ENCODE measurements at places on chromosomes 4 and X.
A peak's percentile ranks its signal among the peaks of the same experiment; 100 is the strongest.

GRCh38 chrX:83934220-83934619 lies 73.3 kb downstream of the CYLC1 start:
- no peak for DNase-seq

- peak; percentile 10 for DNase-seq
These were observed 8.3 kb upstream of the CD40LG start for GRCh38 chrX:136639506-136640176.

- no peak for DNase-seq
These were observed 315.3 kb downstream of the MAPK10 start for GRCh38 chr4:86044593-86044985.

- DNase-seq: peak; percentile 76
These were observed 76.7 kb downstream of the AFF1 start for GRCh38 chr4:87011340-87012034.

GRCh38 chr4:71272976-71273375 lies 65.8 kb upstream of the SLC4A4 start:
- no peak for DNase-seq

- DNase-seq: peak; percentile 76
These were observed 124.5 kb downstream of the NPNT start for GRCh38 chr4:106019771-106020170.

GRCh38 chr4:97396605-97397004 lies 746.7 kb downstream of the STPG2 start:
- no peak for DNase-seq

DNA sequence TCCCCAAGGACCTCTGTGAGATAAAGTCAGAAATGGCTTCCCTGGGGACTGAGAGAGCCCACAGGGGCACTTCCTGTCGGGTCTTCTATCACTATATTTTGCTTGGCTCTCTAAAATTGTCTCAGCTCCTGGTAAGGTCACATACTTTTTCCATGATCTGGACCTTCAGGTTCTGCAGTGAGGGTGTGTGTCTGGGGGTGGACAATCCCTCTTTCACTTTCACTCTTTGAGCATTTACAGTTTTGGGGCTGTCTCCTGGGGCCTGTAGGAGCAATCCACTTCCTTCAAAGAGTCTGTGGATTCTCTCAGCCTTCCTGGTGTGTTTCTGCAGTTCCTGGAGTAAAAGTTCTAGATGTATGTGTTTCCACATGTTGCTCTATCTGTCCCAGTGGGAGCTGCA lies 335.7 kb downstream of the FSTL5 start:
- DNase-seq: no peak

- DNase-seq: peak; percentile 35
These were observed 47.0 kb upstream of the MID1IP1 start for GRCh38 chrX:38754102-38754790.

- no peak for DNase-seq
These were observed 59.3 kb upstream of the SH3RF1 start for GRCh38 chr4:169330095-169330494.

DNA sequence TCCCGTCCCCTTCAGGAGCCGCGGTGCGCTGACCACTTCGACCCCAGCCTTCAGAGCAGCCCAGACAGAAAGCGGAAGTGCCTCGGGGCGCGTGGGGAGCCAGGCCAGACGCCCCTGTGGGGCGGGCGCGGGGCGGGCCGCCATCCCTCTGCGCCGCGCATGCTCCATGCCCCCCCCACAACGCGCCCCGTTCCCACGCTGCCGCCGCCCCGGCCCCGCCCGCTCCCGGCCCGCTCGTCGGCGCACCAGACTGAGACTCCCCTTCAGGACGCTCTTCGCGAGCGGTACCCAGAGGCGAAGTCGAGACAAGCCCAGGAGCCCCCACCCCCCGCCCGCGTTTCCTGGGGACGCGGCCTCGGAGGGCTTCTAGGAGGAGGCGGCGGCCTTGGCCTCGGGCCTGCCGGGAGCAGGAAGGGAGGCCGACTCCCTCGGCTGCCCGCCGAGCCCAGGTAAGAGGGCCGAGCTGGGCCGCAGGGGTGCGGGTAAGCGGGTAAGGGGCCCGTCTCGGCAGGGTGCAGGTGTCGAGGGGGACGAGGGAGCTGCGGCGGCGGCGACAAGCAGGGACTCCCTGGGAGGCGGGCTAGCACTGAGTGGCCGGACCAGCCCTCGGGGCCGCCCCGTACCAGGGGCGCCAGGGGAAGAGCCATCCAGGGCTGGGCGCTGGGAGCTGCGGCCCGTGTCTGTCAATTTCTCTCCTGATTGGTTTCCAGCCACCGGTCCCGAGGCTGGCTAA lies at the start of gene ZFP92:
TSS of gene ZFP92 (plus strand) at position 218 of the 733 bp plus-strand sequence. CDS start 6,851 bp downstream, outside the sequence.
- DNase-seq: peak; percentile 1

GRCh38 chrX:67734111-67734753 lies 190.4 kb downstream of the AR start:
- no peak for DNase-seq

- DNase-seq: no peak
These were observed 232.1 kb upstream of the F9 start for GRCh38 chrX:139298437-139298836.

DNA sequence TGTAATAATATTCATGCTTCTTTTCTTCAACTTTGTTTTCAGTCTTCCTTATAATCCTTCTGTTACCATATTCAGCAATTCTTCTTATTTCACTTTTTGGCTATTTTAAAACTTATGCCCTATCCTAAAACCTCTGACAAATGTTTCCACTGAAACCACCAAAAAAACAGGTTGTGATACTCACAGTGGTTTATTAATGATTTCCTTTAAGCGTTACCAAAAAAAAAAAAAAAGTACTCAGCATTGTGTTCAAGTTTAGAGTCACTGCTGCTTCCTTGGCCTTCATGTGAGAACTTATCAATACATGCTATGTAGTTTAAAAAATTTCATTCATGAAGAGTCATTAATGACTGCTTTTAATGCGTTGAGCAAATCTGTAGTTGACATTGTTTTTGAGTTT lies 35.4 kb upstream of the UGT2A3 start:
- no peak for DNase-seq

GRCh38 chr4:93409035-93409434 lies 419.5 kb upstream of the ATOH1 start:
- DNase-seq: no peak

DNA sequence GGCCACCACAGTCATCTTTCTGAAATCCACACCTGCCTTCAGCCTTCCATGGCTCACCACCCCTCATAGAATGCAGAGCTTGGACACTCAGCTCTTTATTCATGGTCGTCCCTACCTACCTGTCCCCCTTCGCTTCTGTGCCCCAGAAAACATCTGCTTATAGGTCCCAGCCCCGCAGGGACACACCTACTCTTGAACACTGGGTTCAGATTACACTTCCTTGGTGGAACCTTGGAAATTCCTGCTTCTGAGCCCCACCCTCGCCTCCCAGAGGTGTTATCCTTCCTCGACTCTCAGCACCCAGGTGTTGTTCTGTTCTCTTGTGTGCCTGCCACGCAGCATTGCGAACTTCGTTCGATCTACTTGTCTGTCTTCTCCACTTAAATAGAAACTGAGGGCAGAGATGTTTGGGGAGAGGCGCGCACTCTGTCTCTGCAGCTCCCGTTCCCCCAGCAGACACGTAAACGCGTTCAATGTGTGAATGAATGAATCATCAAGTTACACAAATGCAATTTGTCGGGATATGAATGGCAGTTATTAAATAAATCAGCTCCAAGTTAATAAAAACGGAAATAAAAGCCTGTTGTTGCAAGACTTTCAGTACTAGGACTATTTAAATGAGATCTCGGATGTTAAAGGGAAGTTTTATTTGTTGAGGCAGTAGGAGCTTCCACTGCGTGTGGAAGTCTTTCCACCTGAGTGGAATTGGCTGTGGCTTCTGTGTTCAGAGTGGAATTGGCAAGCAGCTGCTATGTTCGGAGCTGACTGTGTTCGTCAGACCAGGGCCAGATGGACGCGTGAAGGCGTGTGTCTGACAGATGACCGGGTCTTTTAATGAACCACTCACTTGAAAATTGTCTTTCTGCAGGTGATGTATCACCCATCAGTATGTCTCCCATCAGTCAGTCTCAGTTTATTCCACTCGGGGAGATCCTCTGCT lies 95.6 kb downstream of the STOX2 start:
- no peak for DNase-seq

DNA sequence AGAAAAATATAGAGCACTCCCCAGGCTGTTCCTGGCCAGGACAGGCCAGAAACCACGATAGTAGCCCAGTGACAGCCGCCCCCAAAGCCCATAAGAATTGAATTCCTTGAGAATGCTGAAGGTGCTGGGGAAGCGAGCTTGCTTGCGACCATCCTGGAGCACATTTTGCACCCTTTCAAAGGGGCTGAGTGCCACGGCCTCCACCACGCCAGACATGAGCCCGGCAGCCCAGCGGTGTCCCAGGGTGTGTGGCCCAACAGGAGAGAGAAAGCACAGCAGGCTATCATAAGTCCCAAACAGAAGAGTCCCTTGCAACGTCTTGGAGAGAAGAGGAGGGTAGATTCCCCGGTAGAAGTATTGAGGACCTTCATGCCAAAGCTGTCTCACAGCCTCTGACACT lies 7.6 kb upstream of the ZCCHC18 start:
- DNase-seq: no peak

DNA sequence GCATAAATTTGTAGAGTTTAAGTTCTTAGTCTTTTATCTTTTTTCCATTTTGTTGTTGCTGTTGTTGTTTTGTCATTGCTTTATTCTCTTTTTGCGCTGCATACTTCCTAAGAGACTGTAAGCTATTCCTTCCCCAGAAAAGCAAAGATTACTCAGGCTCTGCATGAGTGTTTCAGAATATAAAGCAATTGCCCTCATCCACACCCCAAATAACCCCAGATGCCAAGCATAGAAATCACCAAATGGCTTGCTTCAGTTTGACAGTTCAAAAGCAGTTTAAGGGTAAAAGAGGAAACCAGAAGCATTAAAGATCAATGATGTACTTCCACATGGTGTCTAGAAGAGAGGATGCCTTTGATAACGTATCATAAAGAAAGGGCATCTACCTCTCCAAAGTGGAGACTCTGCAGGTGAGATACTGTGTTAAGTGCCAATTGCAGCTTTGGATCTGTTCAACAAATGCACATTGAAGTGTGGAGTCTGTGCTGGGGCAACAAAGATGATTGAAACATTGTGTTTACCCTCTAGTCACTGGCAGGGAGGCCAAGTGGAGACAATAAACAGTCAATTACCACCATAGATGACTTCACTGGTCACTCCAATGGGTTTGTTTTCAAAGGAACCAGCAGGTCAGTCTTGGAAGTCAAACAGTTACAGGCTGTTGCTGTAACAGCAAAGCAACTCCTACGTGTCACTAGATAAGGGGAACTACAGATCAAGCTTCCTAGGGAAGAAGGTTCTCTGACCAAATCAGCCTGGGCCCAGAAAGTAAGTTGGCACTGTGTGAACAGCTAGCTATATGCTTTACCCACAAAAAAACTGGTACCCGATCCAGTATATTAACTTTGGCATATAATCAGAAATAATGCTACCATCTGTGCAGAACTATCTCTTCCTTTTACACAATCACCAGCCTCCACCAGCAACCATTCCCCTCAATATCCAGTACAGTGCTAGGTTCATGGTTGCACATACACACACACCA lies 40.6 kb upstream of the IL21 start:
- no peak for DNase-seq

DNA sequence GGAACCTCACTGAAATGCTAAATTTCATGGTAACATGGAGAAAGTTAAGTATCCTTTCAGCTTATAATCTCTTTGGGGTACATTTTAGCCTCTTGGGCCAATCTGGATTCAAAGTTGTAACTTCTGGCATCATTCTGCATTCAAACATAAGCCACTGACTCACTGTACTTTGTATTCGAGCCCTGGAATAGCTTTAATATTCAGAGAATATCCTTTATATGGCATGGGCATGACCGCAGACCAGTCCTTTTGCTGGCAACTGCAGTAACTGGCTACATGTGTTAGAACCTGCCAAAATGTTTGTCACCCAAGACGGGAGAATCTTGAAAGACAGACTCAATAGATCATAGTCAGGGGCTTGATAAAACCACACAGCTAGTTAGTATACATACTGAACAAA lies 3.3 kb downstream of the GASK1B start:
- DNase-seq: no peak

- no peak for DNase-seq
These were observed 118.9 kb downstream of the MXRA5 start for GRCh38 chrX:3227526-3227925.

DNA sequence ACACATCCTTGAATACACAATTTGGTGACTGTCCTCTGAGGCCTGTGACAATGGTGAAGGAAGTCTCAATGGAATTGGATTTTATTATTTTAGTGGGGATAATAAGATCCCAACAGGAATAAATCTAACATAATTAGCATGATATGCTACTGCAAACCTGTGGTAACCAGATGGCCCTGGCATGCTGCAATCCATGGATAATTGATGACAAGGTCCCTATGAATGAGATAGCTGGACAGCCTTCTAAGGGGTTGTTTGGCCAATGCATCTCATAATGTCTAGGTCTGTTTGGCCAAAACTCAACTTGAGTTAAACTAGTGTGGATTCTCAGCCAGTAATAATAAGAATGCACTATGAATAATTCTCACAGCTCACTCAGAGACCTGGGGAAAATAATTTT lies 145.3 kb upstream of the GALNTL6 start:
- DNase-seq: no peak

DNA sequence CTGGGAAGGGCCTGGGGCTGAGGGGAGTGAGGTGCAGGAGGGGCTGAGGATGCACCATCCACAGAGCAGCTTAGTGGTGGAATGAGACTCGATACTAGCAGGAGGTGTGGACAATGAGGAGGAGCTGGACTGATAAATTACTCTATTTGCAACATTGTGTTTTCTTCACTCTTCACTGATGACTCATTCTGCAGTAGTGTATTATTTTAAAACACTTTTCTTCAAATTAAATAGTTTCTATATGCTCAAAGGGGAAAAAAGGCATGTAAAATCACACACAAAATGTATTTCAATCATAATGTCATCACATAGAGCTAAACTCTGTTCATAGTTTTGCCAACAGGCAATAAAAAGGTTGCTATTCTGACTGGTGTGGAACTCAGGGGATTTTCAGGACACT lies 467.0 kb upstream of the CTSO start:
- DNase-seq: peak; percentile 77

GRCh38 chr4:46676364-46676763 lies 232.7 kb downstream of the COX7B2 start:
- DNase-seq: no peak

DNA sequence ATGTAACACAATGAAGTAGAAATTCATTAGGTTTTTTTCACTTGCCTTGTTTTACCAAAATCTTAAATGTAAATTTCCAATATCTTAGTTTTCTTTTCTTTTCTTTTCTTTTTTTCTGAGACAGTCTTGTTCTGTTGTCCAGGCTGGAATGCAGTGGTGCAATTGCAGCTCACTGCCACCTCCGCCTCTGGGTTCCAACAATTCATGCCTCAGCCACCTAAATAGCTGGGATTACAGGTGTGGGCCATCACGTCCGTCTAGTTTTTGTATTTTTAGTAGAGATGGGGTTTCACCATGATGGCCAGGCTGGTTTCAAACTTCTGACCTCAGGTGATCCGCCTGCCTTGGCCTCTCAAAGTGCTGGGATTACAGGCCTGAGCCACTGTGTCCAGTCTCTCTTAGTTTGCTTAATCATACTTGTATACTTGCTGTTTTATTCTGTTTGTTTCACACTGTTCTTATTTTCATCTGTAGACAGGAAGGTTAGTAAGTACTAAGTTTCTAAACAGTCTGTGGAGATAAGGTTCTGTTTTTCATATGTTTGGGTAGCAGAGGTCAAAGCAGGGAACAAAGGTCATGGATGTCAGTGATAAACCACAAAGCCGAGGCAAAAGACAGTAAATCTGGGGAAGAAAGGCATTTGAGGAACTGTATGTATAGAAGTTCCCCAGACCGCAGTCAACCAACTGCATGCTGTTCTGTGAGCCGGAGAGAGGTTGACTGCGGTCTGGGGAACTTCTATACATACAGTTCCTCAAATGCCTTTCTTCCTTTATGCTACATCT lies 129.1 kb downstream of the CBR4 start:
- DNase-seq: no peak

- peak; percentile 33 for DNase-seq
These were observed 18.2 kb upstream of the TNIP3 start for GRCh38 chr4:121182296-121182695.
